ENCODE measurements at places on chromosomes 7 and 10.
A peak's percentile ranks its signal among the peaks of the same experiment; 100 is the strongest.

DNA sequence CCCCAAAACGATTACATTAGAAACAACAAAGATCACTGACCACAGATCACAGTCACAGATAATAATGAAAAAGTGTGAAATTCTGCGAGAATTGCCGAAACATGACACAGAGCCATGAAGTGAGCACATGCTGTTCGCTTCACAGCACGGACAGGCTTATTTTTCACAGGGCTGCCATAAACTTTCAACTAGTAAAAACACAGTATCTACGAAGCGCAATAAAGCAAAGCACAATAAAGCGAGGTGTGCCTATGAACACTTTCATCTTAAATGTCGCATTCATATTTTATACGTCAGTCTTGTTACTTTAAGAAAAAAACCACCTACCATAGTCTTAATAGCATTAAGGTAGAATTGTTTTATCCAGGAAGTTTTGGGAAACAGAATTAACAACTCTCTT lies 51.5 kb downstream of the ESYT2 start:
- no peak for DNase-seq

DNA sequence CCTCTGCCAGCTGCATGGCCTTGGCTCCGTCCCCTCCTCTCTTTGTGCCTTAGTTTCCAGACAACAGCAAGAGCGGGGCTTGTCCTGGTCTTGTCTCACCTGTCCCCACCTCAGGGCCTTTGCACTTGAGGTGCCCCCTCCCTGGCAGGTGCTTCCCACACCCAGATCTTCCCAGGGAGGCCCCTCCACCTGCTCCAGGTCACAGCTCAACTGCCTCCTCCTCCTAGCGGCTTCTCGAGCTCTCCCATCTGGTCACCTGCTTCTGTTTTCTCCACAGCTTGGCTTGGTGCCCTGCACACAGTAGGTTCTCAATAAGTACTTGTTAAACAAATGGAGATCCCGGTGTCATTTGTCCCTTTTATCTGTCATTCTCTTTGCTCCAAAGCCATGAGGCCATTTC lies 64.3 kb upstream of the ZNF716 start:
- DNase-seq, result no peak

GRCh38 chr7:29177963-29178600 lies 16.5 kb upstream of the CHN2 start:
- DNase-seq, result no peak

DNA sequence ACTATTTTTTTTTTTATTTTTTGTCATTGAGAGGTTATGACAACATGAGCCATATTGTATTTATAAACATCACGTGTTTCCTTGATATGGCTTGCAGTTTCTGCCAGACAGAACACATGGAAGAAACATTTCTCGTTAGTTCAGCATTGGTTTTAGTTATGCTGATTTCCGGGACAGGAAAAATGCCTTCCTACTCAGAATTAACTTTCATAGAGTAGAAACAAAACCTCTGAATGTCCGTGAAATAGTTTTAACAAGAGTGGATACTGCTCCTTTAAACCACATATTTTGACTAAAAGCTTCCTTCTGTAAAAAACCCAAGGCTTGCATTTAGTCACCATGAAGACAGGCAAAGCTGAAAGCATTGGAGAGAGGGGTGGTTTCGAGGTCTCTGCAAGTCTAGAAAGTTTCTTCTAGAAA lies 240.4 kb downstream of the KIAA1217 start:
- no peak for DNase-seq

DNA sequence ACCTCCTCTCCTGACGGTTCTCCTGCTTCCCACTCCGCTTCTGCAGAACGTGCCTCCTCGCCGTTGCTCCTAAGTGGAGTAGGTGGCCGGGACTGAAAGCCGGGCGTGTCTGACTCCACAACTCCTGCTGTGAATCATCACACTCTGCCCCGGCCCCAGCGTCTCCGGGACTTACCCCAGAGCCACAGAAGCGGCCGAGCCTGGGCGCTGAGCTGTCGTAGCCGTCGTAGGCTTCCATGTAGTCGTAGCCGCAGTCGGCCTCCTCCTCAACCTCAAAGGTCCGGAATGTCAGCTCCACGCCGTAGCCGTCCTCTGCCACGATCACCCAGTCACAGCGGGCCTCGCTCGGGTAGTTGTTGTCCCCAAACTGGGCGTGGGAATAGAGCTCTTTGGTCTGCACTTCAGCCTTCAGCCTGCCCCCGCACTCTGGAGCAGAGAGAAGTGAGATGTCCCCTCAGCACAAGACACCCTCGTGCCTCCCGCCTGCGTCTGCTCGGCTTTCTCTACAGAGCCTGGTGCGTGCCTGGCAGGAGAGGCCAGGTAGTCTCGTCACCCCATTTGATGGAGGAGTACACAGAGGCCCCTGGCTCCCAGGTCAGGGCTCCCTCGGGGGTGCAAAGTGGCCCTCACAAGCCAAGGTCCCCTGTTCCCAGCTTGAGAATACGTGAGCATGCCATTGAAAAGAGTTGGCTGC lies 11.2 kb upstream of the OPALIN start:
- no peak for DNase-seq

DNA sequence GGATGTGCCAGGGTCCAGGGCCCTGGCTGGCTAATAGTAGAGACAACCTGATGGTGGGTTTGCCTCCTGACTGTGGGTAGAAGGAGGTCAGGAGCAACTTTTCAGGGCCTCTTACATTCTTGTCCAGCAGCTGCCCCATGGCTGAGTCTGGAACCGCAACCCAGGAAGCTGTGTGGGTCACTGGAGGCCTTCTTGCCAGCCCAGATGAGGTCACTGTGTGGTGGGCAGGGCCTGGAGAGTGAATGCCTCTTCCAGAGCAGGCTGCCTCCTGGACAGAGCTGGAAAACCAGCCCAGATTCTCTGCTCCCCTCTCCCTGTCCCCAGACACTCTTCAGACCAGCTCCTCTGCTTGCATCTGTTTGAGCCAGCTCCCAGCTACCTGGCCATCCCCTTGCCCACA lies 43.5 kb upstream of the LEP start:
- no peak for DNase-seq

DNA sequence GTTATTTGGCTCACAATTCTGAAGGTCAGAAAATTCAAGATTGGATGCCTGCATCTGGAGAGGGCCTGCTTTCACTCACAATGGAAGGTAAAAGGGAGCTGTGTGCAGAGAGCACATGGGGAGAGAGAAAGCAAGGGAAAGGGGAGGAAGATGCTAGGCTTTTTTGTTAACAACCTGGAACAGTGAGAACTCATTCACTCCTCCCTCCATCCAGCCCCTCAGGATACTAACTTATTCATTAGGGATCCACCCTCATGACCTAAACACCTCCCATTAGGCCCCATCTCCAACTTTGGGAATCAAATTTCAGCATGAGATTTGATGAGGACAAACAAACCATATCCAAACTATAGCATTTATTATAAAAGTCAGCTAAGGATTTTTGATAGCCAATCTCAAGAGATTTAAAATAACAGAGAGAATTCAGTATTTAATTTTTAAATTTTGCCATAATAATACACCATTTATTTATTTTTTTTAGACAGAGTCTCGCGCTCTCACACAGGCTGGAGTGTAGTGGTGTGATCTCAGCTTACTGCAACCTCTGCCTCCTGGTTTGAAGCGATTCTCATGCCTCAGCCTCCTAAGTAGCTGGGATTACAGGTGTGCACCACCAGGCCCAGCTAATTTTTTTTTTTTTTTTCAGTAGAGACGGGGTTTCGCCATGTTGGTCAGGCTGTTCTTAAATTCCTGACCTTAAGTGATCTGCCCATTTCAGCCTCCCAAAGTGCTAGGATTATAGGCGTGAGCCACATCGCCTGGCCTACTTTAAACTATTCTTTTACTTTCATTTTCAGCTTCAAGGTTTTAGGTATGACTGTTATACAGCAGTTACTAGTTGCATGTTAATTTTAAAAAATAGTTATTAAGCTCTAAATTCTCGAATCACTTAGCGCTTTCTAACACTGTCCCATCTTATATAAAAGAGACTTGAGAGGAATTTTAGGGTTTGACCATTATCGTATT lies 20.3 kb upstream of the ETV1 start:
- no peak for DNase-seq

DNA sequence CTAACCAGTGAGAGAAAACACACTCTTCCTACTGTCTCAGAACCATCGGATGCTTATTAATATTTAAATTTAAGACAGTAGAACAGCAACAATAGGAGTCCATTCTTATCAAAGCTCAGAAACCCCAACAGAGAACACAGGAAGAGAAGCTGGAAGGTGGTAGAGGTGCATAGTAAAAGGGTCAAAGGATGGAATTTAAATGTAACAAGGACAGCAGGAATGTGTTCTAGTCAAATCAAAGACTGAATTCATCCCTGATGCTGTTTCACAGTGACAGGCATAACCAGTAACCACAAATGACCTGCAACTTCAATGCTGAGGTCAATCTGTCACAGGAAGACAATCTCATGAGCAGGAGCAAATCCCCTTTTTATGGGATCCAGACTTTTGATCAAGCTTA lies 1259.7 kb downstream of the XPNPEP1 start:
- DNase-seq, result no peak

DNA sequence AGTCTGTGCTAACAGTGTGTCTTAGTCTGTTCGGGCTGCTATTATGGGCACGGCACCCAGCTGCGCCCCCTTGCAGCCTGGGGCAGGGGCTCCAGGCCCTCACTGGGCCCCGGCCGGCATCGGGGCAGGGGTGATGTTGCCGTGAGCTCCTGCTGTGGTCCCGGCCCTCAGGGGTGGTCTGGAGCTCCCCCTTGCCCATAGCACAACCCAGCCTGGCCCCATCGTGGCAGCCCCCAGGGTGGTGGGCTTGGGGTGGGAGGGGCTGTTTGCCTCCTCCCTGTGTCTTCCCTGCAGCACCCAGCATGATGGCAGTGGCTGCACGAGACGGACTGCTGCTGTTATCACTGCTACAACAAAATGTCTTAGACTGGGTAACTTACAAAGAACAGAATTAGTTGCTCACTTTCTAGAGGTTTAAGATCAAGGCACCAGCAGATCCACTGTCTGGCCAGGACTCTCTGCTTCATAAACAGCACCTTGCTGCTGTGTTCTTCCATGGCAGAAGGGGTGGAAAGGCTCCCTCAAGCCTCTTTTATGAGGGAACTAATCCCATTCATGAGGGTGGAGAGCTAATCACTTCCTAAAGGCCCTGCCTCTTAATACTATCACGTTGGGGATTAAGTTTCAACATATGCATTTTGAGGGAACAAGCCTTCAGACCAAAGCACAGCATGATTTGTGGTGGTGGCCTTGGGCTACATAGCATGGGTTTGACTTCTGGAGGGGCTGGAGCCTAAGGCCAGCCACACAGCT lies 149.5 kb downstream of the SEC23IP start:
- no peak for DNase-seq

DNA sequence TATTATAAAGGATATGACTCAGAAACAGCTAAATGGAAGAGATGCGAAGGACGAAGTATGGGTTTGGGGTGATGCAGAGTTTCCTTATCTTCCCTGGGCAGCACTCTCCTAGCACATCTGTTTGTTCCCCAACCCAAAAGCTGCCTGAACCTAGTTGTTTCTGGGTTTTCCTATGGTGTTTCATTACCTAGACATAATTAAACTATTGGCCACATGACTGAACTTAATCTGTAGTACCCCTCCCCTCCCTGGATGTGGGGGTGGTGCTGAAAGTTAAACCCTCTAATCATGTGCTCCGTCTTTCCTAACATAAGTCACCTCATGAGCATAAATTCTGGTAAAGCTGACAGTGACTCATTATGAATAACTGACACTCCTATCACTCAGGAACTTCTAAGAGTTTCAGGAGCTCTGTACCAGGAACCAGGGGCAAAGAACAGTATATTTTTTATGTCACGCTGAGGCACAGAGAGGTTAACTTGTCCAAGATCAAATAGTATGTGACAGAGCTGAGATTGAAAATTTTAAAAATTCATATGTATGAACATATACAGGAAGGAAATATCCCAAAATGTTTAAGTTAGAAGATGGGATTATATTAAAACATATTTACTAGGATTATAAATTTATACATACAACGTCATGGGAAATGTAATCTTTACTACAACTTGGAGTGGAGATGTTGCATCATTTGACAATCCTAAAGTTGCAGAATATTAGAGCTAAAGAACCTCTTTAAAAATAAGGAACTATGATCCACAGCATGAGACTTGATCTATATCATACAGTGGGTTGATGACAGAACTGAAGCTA lies 4.8 kb downstream of the STRIP2 start:
- no peak for DNase-seq

- DNase-seq, result peak; percentile 64
Measured at GRCh38 chr10:117005527-117006055, 604 bp upstream of the SHTN1 start.

DNA sequence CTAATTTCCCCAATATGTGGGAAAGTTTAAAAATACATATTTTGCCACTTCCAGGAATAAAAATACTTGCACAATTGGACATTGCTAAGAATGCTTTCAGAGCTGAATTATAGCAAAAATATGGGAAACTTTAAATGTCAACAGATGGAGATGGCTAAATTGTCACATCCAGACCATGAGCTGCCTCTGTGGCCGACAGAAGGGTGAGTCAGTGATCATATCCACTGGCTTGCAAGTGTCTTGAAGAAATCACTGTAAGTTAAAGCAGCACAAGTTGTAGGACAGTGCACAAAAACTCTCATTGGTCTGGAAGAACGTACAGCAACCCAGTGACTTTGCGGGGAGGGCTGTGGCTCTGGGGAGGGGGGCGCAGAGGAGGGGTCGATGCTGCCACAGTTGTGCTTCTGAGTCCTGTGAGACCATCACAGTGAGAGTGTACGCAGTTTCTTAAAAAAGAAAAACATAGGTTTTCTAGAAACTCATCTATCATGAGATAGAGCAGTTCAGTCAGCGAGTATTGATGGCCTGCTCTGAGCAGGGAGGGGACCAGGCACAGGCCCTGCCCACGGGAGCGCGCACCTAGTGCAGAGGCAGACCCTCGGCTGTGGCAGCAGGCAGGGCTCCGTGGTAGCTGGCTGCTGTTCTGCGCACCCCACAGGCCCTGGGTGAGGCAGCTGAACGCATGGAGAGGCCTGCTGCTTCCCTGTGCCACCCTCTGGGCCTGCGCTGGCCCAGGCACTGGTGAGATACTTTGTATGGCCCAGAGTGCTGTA lies 25.5 kb downstream of the LRRC27 start:
- DNase-seq, result no peak

- DNase-seq, result no peak
Measured at GRCh38 chr7:29167721-29168120, 21.4 kb upstream of the CPVL start.

DNA sequence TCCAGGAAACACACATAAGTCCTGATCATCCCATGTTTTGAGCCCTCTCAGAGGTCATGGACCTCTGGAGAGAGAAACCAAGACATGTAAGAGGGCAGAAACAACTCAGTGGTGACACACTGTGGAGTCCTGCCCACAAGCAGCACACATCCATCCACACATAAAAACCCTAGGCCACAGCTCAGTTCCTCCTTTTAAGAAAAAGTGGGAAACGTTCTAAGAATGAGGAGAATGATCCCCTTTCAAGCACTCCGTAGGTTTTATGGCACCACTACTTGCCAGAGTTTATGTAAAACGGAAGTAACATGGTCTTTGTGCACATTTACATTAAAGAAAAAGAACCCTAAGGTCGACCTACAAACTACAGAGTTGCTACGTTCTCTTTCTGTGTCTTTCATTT lies 19.9 kb downstream of the ATAD1 start:
- no peak for DNase-seq

GRCh38 chr10:17023386-17024298 lies 106.0 kb downstream of the CUBN start:
- no peak for DNase-seq

- DNase-seq, result peak; percentile 66
Measured at GRCh38 chr10:69636626-69637605, 6.9 kb downstream of the FAM241B start.

GRCh38 chr7:37040330-37040729 lies 316.0 kb upstream of the AOAH start:
- DNase-seq, result no peak

Measured in WTC11 (cell line).